ENCODE measurements at places on chromosomes 12 and 14. TPM values are rescaled to one million over a fixed set of nuclear protein-coding genes. Genes with fewer than 3 reads are reported as not detected.
A peak's percentile ranks its signal among the peaks of the same experiment; 100 is the strongest.

DNA sequence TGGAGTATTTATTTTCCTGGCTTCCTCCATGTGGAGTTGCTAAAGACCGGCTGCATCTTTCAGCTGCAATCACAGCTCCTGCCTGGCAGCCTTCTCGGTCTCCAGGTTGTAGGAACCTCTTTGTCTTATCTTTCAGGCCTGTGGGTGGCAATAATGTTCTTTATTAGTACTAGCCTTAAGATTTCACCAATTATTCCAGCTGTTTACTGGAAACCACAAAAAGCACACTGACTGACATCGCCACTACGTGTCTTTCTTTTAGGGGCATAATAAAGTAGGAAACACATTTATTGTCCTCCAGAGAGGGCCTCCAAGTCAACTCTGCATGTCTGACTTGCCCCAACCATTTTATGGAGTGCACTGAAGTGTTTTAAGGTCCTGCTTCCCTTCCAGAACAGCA is 1116.5 kb upstream of the TMEM132C start:
- no peaks in the 10 kb centered on the region for H3K36me3 ChIP-seq
- H3K4me1 ChIP-seq, result no peaks in the 10 kb centered on the region
- H3K4me3 ChIP-seq, result no peak overlapping the region
- no peaks in the 10 kb centered on the region for H3K27me3 ChIP-seq

- DNase-seq, result no peak
- no peaks in the 10 kb centered on the region for H3K4me1 ChIP-seq
These were observed 23.5 kb upstream of the BHLHE41 start for GRCh38 chr12:26148291-26148690.

DNA sequence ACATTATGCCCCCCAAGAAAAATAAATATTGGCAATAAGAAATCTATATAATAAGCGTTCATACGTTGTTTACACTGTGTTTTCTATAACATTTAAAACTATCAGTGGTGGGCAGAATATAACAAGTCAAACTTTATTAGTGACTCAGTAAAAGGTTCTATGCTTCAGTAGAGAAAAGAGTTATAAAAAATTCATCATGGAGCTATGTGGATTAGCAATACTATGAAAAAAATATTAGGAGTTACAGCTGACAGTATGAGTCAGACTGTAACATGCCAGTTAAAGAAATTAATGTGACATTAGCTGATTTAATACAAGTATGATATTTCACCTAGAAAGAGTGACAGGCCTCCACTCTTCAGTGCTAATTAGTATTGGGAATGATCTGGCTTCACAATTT is 125.1 kb upstream of the GARIN6 start:
- H3K36me3 ChIP-seq, result no peaks in the 10 kb centered on the region
- DNase-seq, result no peak
- no peaks in the 10 kb centered on the region for H3K4me1 ChIP-seq
- no peaks in the 10 kb centered on the region for H3K27me3 ChIP-seq

DNA sequence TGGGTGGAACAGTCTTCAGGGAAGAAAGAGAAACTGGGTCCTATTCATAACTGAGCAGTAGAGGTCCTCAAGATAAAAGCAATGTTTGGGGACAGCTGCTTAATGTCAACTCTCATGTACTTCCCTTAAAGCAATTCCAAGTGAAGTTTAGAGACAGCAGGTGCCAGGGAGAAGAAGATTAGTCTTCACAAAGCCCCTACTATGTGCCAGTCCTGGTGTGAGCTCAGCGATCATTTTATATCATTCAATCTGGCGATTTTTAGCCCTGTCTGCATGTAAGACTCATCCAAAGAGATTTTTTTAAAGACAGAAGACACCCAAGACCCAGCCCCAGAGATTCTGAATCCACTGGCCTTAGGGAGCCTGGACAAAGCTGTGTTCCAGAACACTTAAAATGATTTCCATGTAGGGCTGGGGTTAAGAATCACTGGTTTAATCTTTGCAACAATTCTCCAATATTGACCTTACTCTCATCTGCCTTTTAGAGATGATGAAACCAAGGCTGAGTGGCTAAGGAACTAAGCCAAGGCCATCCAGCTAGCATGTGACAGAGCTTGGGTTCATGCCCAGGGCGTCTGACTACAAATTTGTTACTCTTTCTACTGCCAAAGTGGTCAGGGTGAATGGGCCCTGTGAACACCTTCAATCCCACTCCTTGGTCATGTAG is 404.5 kb upstream of the TBX3 start:
- H3K4me3 ChIP-seq, result no peak overlapping the region
- peak; percentile 5 for DNase-seq
- no peaks in the 10 kb centered on the region for H3K36me3 ChIP-seq
- no peak overlapping the region for H3K27ac ChIP-seq

DNA sequence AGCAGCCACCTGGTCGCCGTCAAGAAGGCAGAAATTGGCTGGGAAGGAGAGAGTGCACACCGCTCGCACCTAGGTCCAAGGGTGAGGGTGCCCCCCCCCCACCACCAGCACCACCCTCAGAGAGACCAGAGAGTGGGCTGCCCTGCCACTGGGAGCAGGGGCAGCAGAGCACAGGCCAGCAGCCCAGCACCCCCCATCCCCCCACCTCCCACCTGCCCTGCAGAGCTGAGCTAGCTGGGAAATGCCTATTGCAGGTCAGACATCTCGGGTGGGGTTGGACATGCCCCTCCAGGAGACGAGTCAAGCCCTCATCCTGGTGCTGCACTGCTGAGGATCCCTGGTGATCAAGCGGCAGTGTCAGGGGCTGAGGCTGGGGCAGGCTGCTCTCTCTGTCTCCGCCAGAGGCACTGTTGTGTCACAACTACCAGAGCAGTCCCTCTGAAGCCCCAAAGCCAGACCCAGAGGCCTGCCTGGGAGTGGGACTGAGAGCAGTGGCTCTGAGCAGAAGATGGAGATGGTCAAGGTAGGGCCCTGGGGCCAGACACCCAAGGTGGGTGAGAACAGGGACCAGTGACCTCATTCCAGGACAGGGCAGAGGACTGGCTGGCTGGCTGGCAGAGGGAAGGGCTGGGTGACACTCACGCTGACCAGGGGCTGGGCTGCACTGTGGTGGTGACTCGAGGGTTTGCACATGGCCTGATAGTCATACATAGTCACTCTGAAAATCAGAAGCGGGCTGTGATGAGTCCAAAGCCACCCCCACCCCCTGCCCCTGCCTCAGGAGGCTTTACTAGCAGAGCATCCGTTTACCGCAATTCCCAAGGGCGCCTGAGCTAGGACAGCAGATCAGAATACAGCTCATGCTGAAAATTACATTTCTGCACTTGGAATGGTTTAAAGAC is 19.7 kb upstream of the LRTM2 start:
- H3K4me3 ChIP-seq, result no peak overlapping the region
- no peak for DNase-seq
- H3K27me3 ChIP-seq, result no peaks in the 10 kb centered on the region
- no peaks in the 10 kb centered on the region for H3K36me3 ChIP-seq
- H3K4me1 ChIP-seq, result peaks cover 5% of the 10 kb centered on the region

DNA sequence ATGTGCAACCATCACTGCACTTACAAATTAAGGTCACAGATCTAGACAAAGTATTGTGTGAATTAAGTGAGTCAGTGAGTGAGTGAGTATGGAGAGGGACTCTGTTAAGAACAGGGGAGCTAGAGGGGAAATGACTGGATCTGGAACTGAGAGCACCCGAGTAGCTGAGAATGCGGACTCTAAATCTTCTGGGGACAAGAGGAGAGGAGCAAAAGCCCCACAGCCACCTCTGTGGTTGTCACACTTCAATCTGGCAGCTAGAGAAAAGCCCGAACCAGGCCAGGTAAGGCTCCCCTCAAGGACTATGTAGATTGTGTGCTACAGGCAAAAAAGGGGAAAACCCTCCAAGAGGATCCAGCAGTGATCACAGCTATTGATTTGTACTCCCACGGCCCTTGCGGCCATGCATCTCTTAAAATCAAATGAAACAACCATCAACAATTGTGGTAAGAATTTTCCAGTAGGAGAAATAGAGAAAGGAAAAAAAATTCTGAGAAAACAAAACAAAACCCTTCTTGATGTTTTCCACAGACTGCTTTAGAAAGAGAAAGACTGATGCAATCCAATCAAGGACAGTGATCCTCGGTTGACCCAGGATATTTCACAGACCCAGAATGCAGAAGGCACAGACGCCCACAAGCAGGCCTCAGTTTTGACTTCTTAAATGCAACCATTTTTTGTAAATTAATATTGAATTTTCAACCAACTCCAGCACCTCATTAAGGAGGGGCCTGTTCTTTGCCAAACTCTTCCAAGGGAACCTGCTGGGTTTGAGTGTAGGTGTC is 109.6 kb downstream of the SLC38A6 start:
- DNase-seq, result no peak
- H3K27ac ChIP-seq, result no peak overlapping the region
- H3K27me3 ChIP-seq, result no peaks in the 10 kb centered on the region
- H3K4me3 ChIP-seq, result no peak overlapping the region

DNA sequence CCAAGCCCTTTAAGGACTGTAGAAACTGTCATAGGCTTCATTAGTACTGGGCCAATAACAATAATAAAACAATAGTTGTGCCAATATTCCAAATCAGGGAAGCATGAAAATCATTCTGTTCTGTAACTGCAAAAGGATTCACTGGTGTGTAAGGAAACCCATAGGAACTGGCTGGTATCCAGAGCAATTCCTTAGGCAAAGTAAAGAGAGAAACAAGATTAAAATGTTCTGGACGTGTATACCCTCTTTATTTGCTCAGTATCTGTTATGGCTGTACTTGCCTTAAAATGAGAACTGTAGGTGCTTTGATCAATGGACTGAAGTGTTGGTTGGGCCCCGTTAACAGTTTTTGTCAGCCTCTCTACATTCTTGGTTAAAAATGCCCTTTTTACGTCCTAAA is 72.4 kb upstream of the STAC3 start:
- peak; percentile 29 for DNase-seq
- peak overlapping the region; percentile 13 for H3K27ac ChIP-seq
- no peaks in the 10 kb centered on the region for H3K4me1 ChIP-seq
- H3K36me3 ChIP-seq, result no peaks in the 10 kb centered on the region
- H3K4me3 ChIP-seq, result no peak overlapping the region
- no peaks in the 10 kb centered on the region for H3K27me3 ChIP-seq

- no peak overlapping the region for H3K4me3 ChIP-seq
- no peak overlapping the region for H3K27ac ChIP-seq
- H3K27me3 ChIP-seq, result no peaks in the 10 kb centered on the region
- H3K4me1 ChIP-seq, result no peaks in the 10 kb centered on the region
These were observed 4.0 kb downstream of the CD69 start for GRCh38 chr12:9756706-9757105.

- no peaks in the 10 kb centered on the region for H3K36me3 ChIP-seq
- no peak overlapping the region for H3K4me3 ChIP-seq
- no peak for DNase-seq
- no peaks in the 10 kb centered on the region for H3K27me3 ChIP-seq
- no peak overlapping the region for H3K27ac ChIP-seq
- no peaks in the 10 kb centered on the region for H3K4me1 ChIP-seq
These were observed 54.1 kb upstream of the FERMT2 start for GRCh38 chr14:53004976-53005375.

DNA sequence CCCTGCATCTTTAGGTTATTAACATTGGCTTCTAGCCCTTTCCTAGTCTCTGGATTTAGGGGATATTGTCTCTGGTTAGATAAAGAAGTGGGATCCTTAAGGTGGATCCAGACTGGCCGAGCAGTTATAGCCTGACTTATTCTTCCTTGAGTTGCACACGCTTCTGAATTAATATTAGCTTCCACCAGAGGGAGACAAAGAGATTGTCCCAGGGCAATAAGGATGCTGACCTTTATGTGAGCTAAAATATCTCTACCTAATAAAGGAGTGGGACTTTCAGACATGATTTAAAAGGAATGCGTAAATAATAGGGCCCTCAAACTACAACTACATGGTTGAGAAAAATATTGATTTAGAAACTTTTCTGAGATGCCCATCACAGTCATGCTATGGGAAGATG is 139.7 kb downstream of the SLCO1B3 start:
- no peak overlapping the region for H3K27ac ChIP-seq
- H3K27me3 ChIP-seq, result no peaks in the 10 kb centered on the region
- no peaks in the 10 kb centered on the region for H3K4me1 ChIP-seq
- H3K36me3 ChIP-seq, result no peaks in the 10 kb centered on the region
- no peak overlapping the region for H3K4me3 ChIP-seq
- no peak for DNase-seq

DNA sequence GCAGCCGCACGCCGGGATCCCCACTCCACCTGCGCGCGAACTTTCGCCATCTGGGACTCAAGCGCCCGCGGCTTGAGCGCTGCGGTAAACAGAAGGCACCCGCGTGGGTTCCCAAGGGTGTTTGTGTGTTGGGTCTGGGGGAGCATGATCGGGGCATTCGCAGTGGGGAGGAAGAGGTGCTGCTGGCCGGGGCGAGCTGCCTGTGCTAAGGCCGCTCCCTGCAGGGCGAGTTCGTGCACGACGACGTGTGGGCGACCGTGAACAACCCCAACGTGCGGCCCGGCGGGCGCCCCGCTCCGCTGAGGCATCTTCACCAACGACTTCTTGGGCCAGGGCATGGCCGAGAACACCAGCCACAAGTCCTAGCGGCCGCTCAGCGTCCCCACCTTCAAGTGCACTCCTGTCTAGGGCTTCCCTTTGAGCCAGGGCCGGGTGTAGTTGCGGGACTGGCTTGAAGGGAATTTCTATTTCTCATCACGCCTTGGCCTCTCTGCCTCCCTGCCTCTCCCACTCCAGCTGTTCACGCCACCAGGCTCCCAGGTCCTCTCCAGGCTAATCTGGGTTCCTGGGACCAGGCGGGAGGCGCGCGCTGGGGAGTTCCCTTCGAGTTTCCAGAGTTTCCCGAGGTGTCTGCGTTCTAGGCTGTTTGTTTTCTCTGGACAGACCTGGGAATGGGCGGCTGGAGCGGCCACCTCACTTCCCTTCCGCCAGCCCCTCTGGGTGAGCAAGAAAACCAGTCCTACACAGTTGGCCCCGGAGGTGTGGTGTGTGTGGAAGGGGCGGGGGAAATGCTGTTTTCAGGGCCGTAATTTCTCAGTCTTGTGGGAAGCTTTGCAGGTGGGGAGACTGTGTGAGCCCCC is 417.8 kb upstream of the TMTC1 start:
- H3K4me3 ChIP-seq, result no peak overlapping the region
- no peaks in the 10 kb centered on the region for H3K27me3 ChIP-seq
- no peaks in the 10 kb centered on the region for H3K4me1 ChIP-seq
- DNase-seq, result no peak

Gene MYF5
- total RNA-seq, result not detected

Gene ATL1
- 5.3 TPM for total RNA-seq

Gene PLEKHG7
- 0.50 TPM for total RNA-seq

Gene STAB2
- total RNA-seq, result not detected

Gene KERA
- total RNA-seq, result not detected

Gene APPL2
- total RNA-seq, result 72.0 TPM

Gene NOVA1
- 8.1 TPM for total RNA-seq

All from prostate gland (tissue), 2 donors.